ENCODE measurements at places on chromosomes 4 and X.

- no peaks in the 10 kb centered on the region for H3K36me3 ChIP-seq
- H3K4me1 ChIP-seq = no peaks in the 10 kb centered on the region
- no peak overlapping the region for H3K4me3 ChIP-seq
- no peak for DNase-seq
- H3K27ac ChIP-seq = no peak overlapping the region
Observed at GRCh38 chr4:145217349-145217748, 37.0 kb upstream of the OTUD4 start.

DNA sequence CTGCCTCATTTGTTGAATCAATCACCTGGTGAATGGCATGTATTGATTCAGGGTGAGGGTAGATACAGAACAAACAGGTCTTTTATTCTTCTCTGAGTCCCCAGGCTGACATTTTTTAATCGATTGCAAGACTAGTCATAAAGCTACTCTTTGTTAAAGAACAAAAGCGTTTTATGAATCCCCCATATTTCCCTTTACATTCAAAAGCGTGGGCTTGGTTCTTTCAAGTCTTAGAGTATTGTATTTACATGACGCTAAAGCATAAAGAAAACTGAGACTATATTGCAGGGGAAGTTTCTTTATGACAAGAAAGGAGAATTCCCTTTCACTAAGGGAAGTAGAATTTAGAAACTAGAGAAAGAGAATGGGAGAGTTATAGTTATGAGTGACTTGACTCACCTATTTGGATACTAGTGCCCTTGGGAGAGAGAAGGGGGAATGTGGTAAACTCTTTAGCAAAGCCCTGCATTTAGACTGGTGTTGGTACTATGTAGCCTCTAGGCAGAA is 69.3 kb upstream of the PDE5A start:
- no peak overlapping the region for H3K27ac ChIP-seq
- no peaks in the 10 kb centered on the region for H3K36me3 ChIP-seq
- no peak overlapping the region for H3K4me3 ChIP-seq
- H3K27me3 ChIP-seq = no peaks in the 10 kb centered on the region

DNA sequence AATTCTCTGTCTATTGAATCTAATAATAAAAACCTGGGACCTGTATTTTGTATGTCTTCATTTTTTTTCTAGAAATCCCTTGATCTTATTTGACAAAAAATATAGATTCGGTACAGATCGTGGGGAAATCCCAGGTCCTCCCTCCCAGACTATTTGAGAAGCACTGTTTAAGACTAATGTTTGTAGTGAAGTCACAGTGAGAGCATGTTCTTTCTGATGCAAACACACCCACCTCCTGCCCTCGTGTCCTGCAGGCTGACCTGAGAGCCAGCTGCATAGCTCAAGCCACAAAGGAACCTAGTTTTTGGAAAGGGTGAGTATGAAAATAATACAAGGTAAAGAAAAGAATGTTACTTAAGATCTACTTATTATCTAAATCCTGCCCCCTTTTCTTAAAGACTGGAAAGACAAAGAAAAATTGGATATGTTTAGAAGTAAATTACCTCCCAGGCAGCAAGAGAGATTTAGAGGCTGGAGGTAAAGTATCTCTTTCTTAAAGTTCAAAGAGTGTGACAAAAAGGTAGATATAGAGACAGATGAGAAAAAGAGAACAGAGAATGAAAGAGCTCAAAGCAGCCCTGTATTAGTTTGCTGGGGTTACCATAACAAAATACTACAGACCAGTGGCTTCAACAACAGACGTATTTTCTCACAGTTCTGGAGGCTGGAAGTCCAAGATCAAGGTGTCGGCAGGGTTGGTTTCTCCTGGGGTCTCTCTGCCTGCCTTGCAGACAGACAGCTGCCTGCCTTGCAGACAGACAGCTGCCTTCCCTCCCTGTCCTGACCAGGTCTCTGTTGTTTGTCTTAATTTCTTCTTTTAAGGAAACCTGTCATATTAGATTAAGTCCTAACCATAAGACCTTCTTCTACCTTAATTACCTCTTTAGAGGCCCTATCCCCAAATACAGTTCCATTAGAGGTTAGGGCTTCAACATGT is 20.4 kb upstream of the DCTD start:
- H3K4me3 ChIP-seq = no peak overlapping the region
- no peak for DNase-seq
- H3K36me3 ChIP-seq = no peaks in the 10 kb centered on the region
- no peaks in the 10 kb centered on the region for H3K4me1 ChIP-seq

DNA sequence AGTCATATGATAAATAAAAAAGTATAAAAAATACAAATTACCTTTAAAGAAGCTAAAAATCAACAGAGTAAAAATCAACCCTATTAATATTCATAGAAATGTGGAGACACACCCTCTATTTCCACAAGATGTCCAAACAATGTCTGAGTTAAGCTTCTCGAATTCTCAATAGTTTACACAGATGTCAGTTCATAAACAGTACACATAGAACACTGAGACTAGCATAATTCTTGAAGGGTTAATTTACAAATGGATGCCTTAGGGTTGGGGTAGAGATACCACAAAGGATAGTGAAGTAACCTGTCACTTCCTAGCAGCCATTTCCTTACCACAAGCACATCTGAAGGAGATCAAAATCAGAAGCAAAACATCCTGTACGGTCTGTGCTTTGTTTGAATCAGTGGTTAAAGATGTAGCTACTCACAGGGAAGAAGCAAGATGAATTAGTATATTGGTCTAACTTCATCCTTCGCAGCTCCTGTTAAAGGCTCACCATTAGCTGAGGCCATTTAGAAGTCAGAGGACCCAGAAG is 2393.9 kb downstream of the ARAP2 start:
- H3K36me3 ChIP-seq = no peaks in the 10 kb centered on the region
- H3K27ac ChIP-seq = no peak overlapping the region
- H3K27me3 ChIP-seq = no peaks in the 10 kb centered on the region
- H3K4me1 ChIP-seq = no peaks in the 10 kb centered on the region
